GM19239 (cell line): ENCODE measurements at places on chromosomes 12 and 14.

- no peak for DNase-seq
Measured at GRCh38 chr12:5488626-5488955, 56.7 kb downstream of the NTF3 start.

DNA sequence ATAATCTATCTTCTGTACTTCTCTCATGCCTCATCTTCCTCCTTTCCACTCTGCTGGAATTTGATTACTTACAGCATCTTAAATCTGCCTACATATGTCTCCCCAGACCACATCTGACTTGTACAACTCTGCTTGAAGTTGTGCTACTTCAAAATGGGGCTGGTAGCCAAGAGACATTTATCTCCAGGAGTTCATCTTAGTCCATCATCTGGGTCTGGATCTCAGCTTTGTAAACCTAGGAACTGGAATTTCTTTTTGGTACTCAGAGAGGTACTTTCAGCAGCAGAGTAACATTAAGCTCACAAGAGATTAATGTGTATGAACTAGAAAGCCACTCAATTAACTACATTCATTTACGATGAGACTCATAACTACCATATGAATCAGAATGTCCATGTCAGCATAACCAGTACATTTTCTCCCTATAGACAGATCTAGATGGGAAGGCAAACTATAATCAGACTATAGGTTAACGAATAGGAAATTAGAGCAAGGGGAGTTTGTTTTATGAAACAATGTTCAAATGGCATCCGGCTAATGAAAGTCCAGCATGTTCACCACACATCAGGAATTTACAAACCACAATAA is 178.8 kb downstream of the CEP128 start:
- no peak for DNase-seq

DNA sequence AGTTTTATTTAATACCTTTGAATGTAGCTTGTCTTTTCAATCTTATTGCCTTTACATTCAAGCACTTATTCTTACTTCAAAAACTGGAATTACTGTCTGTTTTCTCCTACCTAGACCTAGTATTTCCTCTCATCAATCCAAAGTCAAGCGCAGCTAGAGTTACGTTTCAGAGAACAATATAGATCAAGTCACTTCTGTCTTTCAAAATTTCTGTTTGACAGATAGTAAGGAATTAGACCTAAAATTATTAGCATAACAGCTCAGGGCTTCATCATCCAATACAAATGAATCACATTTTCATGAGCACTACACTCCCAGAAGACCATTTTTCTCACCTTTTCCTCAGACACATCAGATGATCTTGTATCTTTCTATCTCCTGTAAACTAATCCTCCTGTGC is 170.6 kb downstream of the CCDC59 start:
- DNase-seq, result no peak

GRCh38 chr12:2922329-2922728 is 31.6 kb downstream of the TULP3 start:
- DNase-seq, result no peak

- no peak for DNase-seq
Measured at GRCh38 chr12:117188961-117189724, 1.1 kb downstream of the FBXO21 start.

DNA sequence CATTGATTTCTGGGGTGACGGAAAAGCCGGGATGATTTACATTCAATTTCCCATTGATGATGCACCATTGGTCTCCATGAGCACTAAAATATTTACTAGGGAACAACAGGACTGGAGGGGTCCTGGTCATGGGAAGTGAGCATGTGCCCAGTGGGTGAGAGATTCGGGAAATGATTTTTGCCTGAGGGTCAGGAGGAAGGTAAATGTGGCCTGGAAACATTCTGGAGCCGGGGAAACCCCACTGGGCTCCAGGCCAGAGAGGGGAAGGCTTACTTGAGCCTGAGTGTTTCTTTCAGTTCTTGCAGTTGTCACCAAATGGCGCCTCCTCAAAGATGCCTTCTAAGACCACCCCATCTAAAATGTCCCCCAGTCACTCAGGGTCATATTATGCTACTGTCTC is 532.3 kb upstream of the TBX3 start:
- no peak for DNase-seq

DNA sequence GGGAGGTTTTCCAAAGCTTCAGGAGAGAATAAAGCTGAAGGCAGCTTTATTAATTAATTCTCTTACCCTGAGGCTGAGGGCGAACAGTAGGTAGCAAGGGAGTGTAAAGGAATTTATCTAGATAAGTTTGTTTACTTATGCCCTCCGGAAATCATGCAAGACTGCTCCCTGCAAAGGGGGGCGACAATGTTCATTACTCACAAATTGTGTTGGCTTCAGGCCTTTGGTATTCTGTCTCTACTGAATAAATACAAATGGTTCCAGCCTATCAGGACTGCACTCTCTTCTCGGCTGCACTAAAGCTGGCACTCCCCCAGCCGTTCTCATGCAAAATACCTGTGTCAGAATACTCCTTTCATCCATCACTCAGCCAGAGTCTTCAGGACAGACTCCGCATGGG is 120.8 kb downstream of the PPHLN1 start:
- DNase-seq, result no peak

DNA sequence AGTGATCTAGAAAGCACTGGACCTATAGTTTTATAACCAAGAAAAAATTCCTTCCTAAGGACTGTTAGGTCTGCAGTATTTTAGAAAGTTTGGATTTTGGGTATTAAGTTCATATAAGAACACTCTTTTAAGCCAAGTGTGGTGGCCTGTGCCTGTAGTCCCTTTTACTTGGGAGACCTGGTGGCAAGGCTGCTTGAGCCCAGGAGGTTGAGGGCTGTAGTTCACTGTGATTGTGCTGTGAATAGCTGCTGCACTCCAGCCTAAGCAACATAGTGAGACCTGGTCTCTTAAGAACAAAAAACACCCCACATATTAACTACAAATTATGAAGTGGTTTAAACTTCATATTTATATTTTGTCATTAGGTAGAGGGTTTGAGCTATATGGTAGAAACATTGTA is 9.7 kb downstream of the DNM1L start:
- DNase-seq, result no peak

DNA sequence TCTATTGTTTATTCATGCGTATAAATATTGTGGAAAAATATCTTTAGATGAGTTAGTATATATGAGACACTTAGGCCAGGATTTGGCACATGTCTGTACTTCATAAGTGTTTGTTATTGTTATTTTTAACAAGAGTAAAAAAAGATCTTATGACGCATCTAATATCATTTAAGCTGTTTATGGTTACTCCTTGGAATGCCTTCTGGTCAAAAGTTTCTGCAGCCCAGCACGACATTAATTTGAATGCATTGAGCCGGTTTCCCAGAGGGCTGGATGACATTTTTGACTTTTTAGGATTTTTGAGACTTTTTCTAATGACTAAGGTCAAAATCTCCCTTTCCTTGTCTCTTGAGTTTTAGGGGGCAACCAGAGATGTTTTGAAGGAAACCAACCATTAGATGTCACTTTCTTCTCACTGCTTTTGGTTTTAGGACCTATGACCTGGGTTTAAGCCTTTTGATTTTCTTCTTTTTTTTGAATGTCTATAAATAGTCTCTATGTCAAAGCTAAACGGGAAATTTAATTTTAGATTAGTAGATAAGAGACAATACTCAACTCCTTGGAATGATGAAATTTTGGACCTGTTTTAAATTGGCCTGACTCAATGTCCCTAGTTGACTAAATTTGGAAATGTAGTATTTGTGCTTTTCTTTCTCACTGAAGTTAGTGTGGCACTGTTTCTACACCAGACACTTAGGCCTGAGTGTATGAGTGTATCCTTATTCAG is 215.5 kb downstream of the AEBP2 start:
- no peak for DNase-seq

- DNase-seq, result no peak
Measured at GRCh38 chr14:68952531-68953195, 26.4 kb downstream of the ACTN1 start.

DNA sequence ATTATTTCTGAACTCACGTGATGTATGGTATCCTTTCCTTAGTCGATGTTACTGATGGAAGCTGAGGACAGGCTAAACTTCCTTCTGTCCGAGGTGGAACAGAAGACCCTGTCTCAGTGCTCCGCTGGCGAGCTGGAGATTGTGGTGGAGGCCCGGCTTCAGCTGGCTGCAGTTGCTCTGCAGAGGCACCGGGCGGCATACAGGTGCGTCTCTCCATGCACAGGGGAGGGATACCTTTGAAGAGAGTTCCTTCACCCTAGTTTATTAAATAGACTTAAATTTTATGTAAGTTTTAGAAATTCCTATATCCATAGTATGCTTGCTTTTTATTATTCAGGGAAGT is 186.7 kb upstream of the NEDD1 start:
- peak; percentile 9 for DNase-seq

DNA sequence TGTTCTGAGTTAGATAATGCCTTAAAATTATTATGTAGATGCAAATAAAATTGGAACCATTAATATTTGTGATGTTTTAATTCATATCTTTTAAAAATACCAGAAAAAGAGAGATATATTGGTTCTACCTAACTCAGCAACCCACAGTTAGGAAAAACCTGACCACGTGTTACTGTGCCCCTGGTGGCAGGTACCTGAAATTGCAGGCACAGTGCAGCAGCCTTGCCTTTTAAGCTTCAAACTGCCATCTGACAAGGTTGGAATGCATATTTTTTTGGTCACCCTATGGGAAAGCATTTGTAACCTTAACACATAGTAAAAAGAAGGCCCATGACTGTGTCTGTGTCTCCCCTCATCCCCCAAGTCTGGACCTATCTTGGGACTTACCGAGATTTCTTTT is 109.4 kb upstream of the NOS1 start:
- DNase-seq, result no peak

DNA sequence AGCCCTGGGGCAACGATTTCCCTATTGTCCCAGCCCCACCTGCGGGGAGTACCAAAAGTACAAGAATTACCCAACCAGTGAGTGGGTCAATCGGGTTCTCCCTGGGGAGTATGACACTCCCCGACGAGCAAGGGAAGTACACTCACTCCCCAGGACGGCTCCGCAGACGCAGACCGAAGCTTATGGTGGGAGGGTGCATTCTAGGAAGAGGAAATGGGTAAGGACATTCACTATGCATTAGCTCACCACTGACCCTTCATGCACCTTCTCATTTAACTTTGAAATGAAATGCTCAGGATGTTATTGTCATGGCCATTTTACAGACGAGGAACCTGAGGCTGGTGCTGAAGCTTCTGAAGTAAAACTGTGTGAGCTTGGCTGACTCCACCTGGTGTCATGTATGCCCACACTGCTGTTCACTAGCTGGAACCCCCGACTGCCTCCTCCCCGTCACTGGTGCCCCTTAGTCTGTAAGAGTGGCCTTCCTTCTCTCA is 45.8 kb upstream of the TMED10 start:
- peak; percentile 28 for DNase-seq

DNA sequence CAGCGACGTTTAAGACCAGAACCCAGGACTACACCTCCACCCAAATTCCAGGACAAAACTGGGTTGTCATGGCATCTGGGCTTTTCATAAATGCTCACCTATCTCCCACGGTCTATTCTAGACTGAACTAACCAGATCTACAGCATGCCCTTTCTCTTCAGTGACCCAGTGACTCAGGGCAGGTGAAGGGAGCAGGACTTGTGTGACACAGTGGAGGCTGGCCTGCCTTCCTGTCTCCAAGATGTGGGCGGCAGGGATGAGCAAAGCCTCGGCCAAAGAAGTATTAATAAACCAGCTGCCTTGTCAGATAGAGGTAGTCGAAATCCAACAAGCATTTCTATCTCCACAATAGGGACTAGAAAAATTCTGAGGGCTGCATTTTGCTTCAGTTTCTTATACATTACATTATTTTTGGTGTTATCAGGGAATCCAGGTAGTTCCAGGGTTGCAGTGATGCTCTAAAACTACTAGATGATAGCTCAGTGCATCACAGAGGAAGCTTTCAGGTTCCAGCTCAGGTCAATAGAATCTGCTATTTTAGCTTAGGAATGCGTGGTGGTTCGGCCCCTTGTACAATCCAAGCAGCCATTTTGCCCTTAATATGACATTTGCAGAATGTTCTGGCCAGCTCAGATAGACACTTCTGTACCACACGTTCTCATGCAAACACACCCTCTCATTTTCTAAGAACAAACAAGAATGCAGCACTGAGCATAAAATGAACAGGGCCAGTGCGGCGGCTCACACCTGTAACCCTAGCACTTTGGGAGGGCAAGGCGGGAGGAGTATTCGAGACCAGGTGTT is 4.2 kb upstream of the GLRX5 start:
- no peak for DNase-seq

DNA sequence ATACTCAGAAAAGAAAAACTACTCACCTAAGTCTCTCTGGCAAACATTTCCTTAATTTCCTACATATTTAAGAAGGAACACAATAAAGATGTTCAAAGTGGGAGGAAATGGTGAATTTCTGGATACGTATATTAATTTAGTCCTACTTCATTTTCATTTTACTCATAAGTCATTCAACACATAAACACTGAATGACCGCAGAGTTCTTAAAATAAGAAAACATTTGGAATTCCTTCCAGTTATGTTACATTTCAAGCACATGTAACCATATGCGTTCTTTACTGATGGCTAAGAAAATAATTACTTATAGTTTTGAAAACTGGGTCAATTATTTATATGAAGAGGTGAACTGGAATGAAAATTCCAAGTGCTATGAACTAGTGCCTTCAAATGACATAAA is 409.3 kb downstream of the BCAT1 start:
- DNase-seq, result no peak

- no peak for DNase-seq
Measured at GRCh38 chr12:121871467-121871866, 12.8 kb upstream of the HPD start.

DNA sequence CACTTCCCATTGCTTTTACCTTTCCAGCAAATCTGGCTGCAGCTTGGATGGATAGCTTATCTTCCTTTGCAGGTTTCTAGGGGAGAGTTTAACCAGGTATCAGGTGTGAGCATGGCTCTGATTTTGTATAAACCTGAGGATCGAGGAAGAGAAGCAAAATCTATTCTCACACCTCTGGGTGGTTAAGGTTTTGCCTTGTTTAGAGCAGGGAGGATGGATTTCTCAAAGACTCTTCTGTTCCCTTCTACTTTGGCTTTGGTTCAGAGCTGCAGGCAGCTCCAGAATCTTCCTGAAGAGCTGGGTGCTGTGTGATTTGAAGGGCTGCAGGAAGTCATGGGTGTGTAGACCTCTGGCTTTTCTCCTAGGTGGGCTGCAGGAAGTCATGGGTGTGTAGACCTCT is 1.7 kb downstream of the JDP2 start:
- DNase-seq, result no peak
